NCI-H774 (cell line): ENCODE measurements at places on chromosomes 4 and X.

DNA sequence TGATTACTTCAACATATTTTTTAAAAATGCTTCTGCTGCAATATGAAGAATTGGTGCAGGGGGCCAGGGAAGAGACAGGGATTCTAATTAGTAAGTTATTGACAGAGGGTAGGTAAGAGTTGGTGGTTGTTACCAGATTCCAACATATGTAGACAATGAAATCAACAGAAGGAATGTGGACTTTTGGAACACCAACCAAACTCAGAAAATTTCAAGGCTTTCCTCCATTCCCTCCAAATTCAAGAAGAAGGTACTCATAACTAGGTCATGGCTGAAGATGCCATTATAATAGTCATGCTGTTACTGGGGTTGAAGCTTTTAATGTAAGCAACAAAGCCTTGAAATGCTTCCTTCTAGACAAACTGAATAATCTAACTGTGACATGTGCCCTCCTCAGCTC, 22.9 kb upstream of the CXCL13 start:
- DNase-seq, result no peak

GRCh38 chr4:10121568-10122208, 5.1 kb upstream of the WDR1 start:
- DNase-seq, result no peak

DNA sequence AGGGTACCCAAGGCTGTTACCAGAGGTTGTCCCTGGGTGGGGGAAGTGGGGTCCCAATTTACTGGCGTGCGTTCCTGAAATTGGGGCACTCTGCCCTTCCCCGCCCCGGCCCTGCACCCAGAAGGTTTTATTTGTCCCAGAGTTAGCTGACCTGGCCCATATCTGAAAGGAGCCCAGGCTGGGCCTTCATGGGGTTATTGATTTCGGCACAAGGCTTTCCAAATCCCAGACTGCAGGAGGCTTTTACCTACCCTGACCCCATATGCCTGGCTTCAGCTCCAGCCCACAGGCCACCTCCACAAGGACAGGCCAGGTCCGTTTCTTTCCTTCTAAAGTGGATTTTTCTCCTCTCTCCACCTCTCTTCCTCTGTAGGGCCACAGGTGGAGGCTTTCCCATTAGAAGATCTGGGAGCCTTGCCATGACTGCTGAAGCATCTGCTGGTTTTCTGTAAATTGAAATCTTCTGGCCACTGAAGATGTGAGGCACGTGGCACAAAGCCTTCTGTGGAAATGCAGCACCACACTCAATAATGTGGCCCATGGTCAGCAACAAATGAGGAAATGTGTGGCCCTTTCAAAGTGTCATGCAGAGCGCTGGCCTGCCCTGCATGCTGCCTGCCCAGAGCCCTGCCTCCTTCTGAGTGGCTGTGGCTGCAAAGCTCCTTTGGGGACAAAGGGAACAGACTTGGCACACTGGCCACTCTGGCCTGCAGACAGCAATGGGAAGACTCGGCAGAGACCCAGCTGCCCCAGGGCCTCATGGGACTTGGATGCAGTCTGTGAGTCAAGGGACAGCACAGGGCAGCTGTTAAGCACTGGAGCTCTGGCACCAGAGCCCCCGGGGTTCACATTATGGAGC, 43.1 kb upstream of the MTM1 start:
- no peak for DNase-seq

GRCh38 chrX:77453190-77453589, 6.0 kb downstream of the FGF16 start:
- DNase-seq, result no peak

- DNase-seq, result peak; percentile 41
Observed at GRCh38 chrX:119488749-119489148, 20.5 kb downstream of the SLC25A5 start.

DNA sequence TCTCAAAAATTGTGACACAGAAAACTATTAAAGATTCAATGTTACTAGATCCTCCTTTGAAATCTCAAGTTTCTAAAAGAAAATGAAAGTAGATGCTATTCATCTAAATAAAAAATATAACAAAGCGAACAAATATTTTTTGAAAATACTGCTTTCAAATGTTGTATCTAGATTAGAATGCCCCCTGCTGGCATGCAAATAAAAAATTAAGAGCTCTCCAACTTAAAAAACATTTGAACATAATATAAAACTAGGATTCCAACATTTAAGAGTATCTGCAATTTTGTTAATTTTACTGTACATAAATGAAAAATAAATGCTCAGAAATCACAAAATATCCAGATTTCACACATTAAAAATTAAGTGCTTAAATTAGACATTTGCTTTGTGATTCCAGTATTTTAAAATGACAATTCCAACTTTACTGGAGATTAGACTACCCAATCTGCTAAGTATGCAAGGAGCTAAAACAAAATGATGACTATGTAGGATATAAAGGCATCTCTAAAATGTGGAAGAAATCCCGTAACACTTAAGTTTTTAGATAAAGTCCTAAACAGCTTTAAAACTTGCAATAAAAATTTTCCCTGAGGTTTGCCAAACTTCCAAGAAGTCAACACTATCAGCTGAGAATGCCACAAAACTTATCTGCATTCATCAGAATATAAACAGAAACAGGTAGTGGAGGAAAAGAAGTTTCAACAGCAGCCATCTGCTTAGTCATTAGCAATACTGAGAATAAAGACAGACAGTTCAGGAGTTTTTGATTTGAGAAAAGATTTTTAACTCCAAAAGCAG, 32.7 kb downstream of the DHX15 start:
- DNase-seq, result no peak

GRCh38 chr4:167775375-167775774, 317.0 kb upstream of the ANXA10 start:
- DNase-seq, result no peak

GRCh38 chrX:86047174-86047935, at the start of gene CHM:
TSS of gene CHM (minus strand) at chrX:86047558. CDS start at chrX:86047532, 26 bp downstream.
- DNase-seq, result no peak
